ENCODE measurements at places on chromosomes 12 and 14. TPM values are rescaled to one million over a fixed set of nuclear protein-coding genes. Genes with fewer than 3 reads are reported as not detected.

The LHX5 gene
- not detected for polyA plus RNA-seq

The PAX9 gene
- 0.33 TPM for polyA plus RNA-seq

The FAM181A gene
- not detected for polyA plus RNA-seq

The GARIN6 gene
- polyA plus RNA-seq: not detected

The REP15 gene
- polyA plus RNA-seq: 2.7 TPM

The TSPAN8 gene
- polyA plus RNA-seq: 26.7 TPM

The ACRBP gene
- 6.0 TPM for polyA plus RNA-seq

The NGB gene
- not detected for polyA plus RNA-seq

The GDF3 gene
- 0.48 TPM for polyA plus RNA-seq
